Left cardiac atrium (tissue), 4 donors: ENCODE measurements at places on chromosomes 6 and 20. TPM values are rescaled to one million over a fixed set of nuclear protein-coding genes. Genes with fewer than 3 reads are reported as not detected.

GRCh38 chr6:93407186-93407585, 12.2 kb downstream of the EPHA7 start:
- no peak for DNase-seq

- DNase-seq, result no peak
These were observed 42.9 kb downstream of the ARHGAP18 start for GRCh38 chr6:129667034-129667433.

DNA sequence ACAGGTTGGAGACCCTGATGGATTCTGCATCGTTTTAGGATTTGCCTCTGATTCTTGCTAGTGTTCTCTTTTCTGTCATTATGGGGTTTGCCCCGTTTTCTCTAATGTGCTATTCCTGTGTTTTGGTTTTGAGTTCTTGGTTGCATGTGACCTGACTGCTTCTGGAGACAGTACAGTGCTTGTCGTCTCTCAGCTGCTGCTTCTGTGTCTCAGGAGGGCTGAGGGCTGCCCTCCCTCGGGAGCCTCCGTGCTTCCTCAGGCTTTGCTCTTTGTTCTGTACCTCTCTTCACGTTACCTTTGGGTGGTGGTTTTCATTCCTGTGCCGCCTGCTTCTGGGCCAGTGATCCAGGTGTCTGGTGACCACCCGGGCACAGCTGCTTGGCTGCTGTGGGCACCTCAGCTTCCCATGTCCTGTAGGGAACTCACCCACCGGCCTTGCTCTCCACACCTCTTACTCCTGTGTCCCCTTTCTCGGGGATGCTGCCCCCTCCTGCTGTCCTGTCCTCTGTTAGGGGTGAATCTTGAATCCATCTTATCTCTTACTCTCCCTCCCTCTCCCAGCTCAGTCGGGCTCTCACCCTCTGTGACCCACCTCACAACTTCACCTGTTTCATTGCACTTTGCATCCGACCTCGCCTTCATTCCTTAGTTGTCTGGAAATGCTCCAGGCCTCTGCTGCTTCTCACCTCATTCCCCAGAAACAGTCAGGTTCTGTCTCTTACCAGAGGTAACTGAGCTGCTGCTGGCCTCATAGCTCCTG, 33.2 kb downstream of the PANK2 start:
- DNase-seq, result no peak

APCDD1L gene
- total RNA-seq, result 0.44 TPM

DNA sequence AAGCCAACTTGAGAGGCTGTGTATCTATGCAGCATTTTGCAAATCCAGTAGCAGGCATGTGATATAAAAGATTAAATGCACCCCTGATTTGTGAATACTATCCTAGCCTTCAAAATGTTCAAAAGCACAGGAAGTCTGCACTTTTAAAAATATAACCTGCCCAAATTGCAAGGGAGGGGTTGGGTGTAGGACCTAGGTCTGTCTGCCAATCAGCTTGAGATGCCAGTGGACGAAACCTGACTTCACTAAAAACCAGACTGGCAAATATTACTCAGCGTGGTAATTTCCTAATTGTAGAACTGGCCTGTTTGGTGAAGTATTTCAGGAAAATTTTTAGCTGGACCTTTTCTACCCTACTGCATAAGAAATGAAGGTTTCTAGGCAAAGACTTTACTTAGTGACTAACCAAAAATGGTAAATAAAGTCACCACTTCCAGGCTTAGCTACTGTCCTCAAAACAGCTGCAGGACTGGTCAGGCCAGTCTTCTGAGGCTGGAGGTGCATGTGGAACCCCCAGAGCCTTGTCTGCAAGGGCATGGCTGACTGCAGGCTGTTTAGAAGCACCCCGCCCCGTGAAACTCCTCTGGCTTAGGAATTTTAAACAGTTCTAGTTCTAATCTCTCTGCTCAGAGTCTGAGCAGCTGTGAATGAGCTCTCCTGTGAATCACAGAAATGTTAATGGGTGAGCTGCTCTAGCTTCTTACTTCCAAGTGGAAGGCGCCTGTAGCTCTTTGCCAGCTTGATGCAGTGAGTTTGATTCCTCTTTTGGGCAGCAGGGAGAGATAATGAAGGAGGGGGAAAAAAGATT, 104.4 kb upstream of the ESR1 start:
- DNase-seq, result no peak

- DNase-seq, result no peak
These were observed 193.5 kb downstream of the HIVEP2 start for GRCh38 chr6:142751452-142751851.

GRCh38 chr6:80095600-80095999, 10.9 kb upstream of the BCKDHB start:
- no peak for DNase-seq

DNA sequence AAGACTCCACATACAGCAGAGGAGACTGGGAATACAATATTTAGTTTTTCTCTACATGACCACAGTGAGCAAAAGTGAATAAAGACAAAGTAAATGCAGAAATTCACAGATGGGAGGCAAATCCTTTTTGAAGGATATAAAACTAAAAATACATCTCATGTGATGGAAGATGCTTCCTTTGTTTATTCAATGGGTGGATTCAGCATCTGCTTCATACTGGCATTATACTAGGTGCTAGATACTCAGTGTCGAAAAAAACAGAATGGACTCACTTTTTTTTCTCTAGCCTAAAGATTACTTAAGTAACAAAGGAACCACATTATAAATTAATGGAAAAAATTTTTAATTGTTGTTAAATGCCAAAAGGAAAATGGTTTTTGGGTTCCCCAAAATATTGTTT, 216.2 kb downstream of the TRDN start:
- no peak for DNase-seq

DNA sequence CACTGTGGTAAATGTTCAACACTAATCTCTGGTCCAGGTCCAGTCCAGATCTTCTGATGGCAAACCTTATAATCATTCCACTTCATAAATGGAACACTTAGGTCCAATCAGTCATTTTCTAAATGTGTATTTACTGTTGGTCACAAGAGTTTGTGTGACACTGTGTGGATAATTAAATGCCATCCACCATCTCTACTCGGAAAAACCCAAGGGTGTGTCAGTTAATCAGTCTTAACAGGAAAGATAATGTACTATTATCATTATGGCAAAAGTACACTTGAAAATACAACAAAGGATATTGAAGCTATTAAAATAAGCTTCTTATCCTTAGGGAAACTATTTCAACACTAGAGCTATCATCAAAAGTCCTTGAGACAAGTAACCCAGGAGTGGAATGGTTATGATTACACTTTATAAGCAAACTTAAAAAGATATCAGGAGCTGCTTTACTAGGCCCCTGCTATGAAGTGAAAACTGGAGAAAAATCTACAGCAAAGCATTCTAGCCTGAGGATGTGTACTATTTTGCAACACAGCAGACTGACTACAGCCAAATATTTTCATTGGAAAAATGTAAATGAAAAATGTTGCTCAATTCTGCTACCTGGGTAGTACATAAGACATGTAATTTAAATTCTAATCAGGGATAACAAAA, 227.9 kb downstream of the LAMA2 start:
- DNase-seq, result no peak

OR2J3 gene
- total RNA-seq, result not detected

DNA sequence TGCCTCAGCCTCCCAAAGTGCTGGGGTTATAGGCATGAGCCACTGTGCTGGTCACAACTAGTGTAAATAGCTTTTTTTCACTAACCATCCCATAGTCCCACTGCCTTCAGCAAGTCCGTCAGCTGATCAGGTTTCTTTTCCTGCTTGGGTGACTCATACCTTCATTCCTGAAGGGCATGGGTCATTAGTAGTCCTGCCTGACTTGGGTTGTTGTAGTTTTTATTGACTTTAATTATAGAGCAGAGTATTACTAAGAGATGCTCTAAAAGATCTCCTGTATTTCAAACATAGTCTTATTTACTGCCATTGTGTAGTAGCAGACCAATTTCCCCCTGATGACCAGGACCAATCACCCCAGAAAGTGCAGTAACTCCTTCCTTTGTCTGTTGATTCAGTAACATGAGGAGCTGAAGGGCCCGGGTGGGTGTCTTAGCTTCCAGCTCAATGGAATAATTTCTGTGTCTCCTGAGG, 25.8 kb downstream of the HLA-C start:
- DNase-seq, result no peak

DNA sequence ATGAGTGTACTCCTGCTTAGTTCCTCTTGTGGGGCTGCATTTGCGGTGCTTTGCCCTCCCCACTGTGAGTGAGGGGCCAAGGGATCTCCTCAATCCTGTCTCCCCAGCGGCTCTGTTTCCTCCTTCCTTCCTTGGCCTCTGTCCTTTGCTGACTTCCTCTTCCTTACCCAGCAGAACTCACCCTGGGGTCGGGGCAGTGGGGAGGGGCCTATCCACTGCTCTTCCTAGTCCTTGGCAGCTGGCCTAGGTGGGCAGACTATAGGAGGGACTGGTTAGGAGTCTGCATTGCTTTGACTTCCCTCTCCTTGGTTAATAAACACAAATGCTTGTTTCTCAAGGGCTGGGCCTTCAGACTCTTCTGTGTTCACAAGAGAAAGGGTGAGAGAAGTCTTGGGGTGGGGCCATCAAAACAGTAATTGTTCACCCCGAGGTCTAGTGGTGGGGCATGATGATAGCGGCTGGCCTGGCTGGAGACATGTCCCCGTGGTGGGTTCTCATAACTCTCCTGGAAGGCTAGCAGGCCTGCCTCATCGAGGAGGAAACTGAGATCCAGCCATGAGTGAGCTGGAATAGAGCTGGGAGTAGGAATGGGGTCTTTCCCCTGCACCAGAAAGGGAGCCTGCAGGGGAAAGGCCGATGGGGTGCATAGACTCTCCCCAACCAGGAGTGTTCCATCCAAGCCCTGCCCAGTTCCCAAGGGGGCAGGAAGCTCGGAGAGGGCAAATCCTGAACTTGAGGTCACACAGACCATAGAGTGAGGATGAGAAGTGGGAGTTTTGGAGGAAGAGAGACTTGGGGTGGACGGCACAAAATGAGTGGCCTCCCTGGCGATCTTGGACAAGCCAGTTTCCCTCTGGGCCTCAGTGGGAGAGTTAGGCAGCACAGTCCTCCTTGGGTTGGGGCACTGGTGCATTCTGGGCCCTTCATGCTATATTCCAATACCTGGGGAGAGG, 12.7 kb downstream of the FAM110A start:
- no peak for DNase-seq

DDO gene
- total RNA-seq, result 12.9 TPM

- peak; percentile 42 for DNase-seq
These were observed 44.5 kb downstream of the NCOA7 start for GRCh38 chr6:125835221-125835744.

LINC00237 gene
- not detected for total RNA-seq

GRCh38 chr20:23397961-23398360, 23.3 kb downstream of the NAPB start:
- peak; percentile 26 for DNase-seq

ALDH5A1 gene
- total RNA-seq, result 18.1 TPM

TNFRSF21 gene
- 24.4 TPM for total RNA-seq

DNA sequence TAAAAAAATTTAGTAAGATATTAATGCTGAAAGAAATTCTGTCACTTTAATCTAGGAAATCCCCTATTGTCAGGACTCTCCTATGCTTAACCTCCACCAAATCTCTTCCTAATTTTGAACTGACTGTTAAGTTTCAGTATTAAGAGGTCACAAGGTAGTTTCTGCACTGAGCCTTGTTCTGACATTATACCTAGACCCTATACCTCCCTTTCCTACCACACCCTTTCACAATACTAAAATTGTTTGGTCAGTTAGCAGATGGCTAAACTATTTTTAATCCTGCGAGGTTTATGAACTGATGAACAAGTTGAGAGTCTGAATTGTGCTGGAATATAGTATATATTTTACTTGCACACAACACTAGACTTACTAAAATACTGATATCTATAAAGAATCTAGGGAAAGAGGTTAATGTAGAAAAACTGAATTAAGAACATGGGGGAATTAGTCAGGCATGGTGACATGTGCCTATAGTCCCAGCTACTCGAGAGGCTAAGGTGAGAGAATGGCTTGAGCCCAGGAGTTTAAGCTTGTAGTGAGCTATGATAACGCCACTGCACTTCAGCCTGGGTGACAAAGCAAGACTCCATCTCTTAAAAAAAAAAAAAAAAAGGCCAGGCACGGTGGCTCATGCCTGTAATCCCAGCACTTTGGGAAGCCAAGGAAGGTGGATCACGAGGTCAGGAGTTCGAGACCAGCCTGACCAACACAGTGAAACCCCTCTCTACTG, 51.5 kb downstream of the HBS1L start:
- no peak for DNase-seq

TMEM217 gene
- total RNA-seq, result 1.9 TPM

DNA sequence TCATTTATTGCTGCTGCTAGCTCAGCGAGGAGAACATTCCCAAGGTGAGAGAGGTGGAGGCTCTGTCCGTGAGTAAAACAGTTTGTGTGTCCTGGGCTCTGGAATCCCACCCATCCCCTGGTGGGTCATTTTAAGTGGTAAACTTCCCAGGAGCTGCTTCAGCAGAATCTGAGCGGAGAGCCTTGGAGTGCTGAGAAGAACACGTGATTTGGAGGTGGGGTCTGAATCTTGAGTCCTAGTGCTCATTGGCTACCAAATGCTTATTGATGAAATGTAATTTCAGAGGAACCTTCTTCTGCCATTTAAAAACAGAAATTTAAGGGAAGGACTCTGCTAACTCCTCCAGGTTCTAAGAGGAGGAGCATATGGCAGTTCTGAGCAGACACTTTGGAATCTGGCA, 132.4 kb downstream of the CDH26 start:
- no peak for DNase-seq

SALL4 gene
- total RNA-seq, result 0.09 TPM

WFDC12 gene
- not detected for total RNA-seq

TPD52L1 gene
- 27.9 TPM for total RNA-seq

DNA sequence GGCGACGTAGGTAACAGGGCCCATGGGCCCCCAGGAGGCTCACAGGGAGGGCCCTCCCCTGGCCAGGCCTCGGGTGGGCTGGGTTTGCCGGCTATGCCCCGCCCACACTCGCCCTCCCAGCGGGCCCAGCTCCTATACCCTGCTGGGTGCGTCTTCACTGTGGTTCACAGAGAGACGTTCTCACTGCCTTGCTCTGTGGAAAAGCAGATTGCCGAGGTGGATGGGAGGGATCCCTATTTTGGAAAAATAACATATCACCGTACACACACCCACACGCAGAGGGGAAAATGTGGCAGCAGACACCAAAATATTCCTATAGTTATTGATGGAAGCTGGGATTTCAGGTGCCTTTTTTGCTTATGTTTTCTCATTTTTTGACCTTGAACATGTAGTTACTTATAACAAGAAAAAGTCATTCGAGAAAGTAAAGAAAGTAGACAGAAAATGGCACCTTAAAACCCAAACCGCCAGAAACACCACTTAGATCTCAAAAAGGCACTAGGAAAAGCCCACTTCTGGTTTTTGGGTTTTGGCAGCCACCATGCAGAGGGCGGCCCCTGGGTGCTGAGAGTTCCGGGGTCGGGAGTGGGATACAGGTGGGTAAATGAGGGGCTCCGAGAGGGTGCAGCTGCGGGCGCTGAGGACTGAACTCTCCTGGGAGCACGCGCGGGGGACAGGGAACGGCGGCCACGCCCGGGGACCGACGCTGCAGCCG, 49.4 kb downstream of the TMEM242 start:
- DNase-seq, result peak; percentile 53

- no peak for DNase-seq
These were observed 77.1 kb downstream of the STMND1 start for GRCh38 chr6:17178754-17179529.

SRMS gene
- total RNA-seq, result not detected

SLC25A27 gene
- total RNA-seq, result 16.2 TPM

HSPA1L gene
- 1.1 TPM for total RNA-seq

LAMA4 gene
- 63.7 TPM for total RNA-seq
